ENCODE measurements at places on chromosomes 13 and 19. TPM values are rescaled to one million over a fixed set of nuclear protein-coding genes. Genes with fewer than 3 reads are reported as not detected.

The FBN3 gene
- total RNA-seq: 4.7 TPM

The PLK5 gene
- total RNA-seq: not detected

DNA sequence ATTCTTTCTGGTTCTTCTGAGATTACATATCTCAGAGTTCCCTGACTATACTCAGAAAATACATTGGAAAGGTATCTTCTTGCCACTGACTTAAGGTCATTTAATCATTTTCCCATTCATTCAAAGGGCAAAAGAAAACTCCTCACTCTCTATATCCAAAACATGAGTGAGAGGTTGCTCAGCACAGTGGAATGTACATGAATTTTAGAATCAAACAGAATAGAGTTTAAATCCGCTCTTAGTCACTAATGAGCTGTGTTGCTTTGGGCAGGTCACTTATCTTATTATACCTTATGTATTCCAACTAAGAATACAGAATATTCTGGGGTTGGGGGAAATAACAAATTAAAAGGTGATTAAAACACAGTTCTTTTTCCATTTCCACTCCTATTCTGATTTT lies 452.6 kb upstream of the KLF12 start:
- ATAC-seq: peak; percentile 66

The FRY gene
- 7.0 TPM for total RNA-seq

The RETN gene
- total RNA-seq: not detected

- no peak for ATAC-seq
Observed at GRCh38 chr13:73532987-73533510, 474.2 kb downstream of the KLF5 start.

DNA sequence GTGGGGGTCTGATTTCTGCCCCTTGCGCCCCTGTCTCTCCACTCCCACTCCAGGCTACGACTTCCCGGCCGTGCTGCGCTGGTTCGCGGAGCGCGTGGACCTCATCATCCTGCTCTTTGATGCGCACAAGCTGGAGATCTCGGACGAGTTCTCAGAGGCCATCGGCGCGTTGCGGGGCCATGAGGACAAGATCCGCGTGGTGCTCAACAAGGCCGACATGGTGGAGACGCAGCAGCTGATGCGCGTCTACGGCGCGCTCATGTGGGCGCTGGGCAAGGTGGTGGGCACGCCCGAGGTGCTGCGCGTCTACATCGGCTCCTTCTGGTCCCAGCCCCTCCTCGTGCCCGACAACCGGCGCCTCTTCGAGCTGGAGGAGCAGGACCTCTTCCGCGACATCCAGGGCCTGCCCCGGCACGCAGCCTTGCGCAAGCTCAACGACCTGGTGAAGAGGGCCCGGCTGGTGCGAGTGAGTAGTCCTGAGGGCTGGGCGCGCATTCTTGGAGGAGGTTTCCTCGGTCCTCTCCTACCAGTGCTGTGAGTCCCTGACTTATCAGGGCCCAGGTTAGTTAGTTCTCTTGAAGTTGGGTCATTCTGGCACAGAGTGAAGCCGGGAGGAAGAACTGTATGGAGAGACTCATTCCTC lies 12.7 kb downstream of the EHD2 start:
- ATAC-seq: no peak

GRCh38 chr13:40547591-40548315 lies 118.7 kb downstream of the FOXO1 start:
- ATAC-seq: no peak
